ENCODE measurements at places on chromosomes 12 and 14.

- no peak for DNase-seq
These were observed 19.8 kb downstream of the VRTN start for GRCh38 chr14:74368026-74368425.

GRCh38 chr12:89245090-89245489, 107.2 kb downstream of the DUSP6 start:
- no peak for DNase-seq

- no peak for DNase-seq
These were observed 366.6 kb downstream of the NELL2 start for GRCh38 chr12:44509471-44509870.

DNA sequence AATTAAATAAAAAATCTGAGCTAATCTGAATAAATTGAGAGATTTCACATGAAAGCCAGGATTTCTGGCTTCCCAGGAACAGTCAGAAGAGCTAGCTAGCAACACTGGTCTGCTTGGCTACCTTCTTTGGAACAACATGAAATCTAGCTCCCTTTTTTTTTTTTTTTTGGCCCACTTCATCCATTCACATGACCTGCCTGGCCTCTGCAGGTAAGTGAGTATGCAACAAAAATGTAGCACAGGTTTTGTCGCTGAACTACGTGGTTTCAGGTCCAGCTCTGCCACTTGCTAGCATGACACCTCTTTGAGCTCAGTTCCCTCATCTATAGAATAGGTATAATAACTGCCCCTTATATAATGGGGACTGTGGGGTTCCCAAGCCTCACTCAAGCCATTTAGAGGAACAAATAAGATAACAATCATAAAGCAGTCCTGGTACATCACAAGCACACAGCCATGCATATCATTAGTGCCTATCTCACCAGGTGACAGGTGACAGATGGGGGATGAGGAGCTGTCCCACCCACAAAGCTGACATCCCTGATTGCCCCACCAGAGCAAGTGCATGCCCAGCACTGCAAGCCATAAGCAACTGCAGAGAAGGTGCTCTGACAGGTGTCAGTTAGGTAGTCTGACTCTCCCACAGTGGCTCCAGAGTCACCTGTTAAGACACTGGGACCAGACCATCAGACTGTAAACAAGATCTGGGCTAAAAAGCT, 25.6 kb downstream of the PXN start:
- no peak for DNase-seq

DNA sequence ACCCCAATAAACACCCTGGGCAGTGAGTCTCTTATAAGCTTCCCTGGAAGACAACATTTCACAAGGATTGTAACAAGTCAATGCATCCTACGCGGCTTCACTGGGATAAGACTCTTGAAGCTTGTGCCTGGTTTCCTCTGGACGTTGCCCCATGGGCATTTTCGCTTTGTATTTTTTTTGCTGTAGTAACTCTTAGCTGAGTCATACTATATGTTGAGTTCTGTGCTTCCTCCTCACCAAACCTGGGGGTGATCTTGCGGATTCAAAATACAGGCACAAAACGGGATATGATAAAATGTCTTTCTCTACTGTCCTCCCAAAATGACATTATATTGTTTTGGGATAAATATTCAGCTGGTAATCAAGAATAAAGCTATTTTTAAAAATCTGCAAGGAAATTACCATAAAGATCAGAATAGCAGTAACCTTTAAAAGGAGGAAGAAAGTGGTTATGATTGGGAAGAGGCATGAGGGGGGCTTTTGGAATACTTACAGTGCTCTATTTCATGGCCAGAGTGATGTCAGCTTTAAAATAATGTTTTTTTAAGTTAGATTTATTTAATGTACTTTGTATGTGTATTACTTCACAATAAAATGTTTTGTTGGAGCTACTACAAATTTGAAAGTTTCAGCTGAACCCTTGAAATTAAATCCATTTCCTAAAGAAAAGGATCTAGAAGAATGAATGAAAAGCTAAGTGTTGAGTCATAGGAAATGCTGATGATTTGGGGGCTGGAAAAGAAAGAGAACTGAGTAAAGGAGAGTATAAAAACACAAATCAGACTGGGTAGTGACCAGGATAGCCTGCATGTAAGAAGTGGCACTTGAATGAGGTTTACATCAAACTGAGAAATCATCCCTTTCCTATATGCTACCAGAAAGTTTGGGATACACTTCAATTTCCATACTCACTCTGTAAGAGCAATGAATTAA, 14.7 kb downstream of the BTBD7 start:
- DNase-seq = no peak

- no peak for DNase-seq
These were observed 5.8 kb upstream of the NRXN3 start for GRCh38 chr14:78164226-78164853.

GRCh38 chr14:100304825-100305323, 1.4 kb downstream of the SLC25A29 start:
- DNase-seq = no peak

- DNase-seq = no peak
These were observed 47.8 kb upstream of the RERG start for GRCh38 chr12:15268927-15269552.

GRCh38 chr12:39176356-39176755, 266.6 kb downstream of the KIF21A start:
- DNase-seq = no peak

DNA sequence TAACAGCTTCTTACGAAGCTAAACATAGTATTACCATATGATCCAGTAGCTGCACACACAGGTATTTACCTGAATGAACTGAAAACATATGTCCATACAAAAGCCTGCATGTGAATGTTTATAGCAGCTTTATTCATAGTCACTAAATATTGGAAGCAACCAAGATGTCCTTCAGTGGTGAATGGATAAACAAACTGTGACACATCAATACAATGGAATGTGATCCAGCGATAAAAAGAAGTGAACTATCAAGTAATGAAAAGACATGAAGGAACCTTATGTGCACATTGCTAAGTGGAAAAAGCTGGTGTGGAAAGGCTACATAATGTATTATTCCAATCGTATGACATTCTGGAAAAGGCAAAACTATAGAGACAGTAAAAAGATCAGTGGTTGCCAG, 38.1 kb upstream of the JDP2 start:
- no peak for DNase-seq

- no peak for DNase-seq
These were observed 5.6 kb upstream of the SERPINA9 start for GRCh38 chr14:94481468-94482131.

GRCh38 chr12:38385486-38385885, 68.9 kb downstream of the ALG10B start:
- DNase-seq = no peak

DNA sequence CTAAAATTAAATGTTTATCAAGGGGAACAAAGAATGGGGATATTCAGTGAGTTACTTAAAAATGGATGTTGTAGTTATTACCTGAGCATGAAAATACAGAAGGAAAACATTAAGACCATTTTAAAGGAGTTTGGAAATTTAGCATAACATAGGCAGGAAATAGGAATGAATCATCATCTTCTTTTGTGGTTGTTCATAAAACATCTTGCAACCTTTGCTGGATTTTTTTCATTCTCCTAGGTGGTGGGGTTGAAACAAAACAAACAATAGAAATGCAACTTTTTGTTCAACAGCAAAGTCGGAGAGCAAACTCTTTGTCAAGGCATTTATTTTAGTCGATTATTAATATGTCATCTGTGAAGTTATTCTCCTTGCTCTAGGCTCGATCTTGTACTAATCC, 275.1 kb downstream of the IPO8 start:
- DNase-seq = no peak

GRCh38 chr12:62332598-62332997, 72.4 kb downstream of the USP15 start:
- no peak for DNase-seq

DNA sequence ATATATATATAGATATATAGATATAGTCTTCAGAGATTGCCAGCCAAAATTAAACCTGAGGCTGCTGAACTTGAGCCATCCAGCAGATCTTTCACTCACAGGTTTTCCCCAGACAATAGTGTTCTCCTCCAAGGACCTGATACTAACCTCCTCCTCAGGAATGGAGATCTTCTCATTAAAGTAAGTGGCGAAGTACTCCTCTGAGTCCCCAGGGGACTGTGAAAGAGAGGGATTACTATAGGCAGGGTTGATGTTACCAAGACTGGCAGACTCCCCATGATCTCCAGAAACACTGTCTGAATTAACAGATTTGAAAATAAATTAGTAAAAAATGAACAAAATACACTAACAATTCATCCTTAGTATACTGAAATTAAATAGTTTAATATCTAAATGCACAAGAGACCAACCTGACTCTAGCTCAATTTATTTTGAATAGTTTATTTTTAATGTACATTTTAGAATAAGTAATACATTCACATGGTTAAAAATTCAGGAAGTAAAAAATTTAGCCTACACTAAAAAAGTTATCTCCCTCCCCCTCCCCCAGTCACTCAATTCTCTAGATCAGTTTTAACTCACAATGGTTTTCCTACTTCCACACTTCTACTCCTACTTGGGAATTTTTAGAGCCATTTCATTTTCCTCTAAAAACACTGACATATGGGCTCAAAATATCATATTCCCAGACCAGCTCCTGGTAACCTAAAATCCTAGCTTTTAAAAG, 17.7 kb downstream of the SLC11A2 start:
- no peak for DNase-seq

GRCh38 chr12:123914726-123915333, 57.8 kb downstream of the CCDC92 start:
- no peak for DNase-seq

DNA sequence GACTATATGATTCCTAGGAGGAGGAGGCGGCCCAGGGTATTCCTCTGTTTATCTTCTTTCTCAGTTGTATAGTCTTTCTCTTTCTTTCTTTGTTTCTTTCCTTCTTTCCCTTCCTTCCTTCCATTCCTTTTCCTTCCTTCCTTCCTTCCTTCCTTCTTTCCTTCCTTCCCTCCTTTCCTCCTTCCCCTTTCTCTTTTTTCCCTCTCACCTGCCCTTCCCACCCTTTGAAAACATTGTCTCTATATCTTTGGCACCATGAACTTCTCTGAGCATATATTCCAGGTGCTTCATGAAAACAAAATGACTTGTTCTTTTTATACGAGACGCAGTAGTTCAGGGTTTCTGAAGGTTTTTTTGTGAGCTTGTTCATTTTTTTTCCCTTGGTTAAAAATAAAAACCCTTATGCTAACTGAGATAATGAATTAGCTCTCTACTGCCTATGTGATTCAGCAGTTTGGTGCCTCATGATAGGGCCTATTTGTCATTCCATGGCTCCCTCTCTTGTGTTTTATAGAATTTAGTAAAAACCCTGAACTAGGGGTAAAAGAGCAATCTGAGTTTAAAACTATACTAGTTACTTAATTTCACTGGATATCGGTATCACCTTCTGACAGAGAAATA, 3.2 kb upstream of the TESPA1 start:
- DNase-seq = no peak

- no peak for DNase-seq
These were observed 69.7 kb upstream of the DHRS4 start for GRCh38 chr14:23883684-23884540.

GRCh38 chr14:36773558-36773957, 111.9 kb downstream of the PAX9 start:
- DNase-seq = no peak

DNA sequence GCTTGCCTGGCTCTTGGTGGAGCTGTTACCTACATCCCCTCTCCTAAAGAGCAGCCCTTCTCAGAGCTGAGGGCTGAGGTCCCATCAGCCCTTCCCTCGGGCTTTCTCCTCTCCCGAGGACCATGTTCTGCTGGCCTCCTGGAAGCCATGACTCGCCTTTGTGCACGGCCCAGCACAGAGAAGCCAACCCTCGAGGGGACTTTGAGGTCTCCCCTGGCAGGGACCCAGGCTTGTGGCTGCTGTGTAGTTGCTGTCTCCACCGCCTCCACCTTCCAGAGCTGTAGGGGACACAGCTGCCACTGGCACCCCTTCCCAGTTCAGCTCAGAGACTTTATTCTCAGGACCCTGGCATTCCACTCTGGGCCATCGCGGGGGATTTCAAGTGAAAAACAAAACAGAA, 22.9 kb upstream of the CCND2 start:
- no peak for DNase-seq

GRCh38 chr12:19437996-19438395, 1.3 kb upstream of the AEBP2 start:
- DNase-seq = no peak

GRCh38 chr12:19485240-19485639, 45.9 kb downstream of the AEBP2 start:
- no peak for DNase-seq

GRCh38 chr14:104425171-104425681, 154.3 kb upstream of the C14orf180 start:
- DNase-seq = no peak

GRCh38 chr12:4540638-4541037, 1.9 kb downstream of the RAD51AP1 start:
- DNase-seq = no peak

- DNase-seq = no peak
These were observed 8.8 kb downstream of the ART4 start for GRCh38 chr12:14834509-14834908.

- no peak for DNase-seq
These were observed 24.1 kb downstream of the TMEM229B start for GRCh38 chr14:67464377-67464776.

DNA sequence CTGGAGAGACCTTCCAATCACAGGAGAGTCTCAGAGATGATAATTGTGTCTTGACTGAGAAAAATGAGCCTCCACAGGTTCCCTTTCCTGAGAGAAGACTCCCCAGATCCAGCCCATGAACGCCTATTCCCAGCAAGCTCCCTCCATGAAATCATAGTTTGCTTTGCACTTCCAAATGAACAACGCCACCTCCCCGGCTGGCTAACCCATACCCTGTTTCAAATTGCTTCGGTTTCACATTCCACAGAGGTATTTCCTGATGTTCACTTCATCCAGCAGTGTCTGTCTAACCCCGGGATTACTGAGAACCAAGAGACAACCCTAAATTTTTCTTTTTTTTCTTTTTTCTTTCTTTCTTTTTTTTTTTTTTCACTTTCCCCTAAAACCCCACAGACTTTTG, 124.1 kb upstream of the RFLNA start:
- DNase-seq = no peak

All from type B pancreatic cell (in vitro differentiated cells).